GM12878 (cell line): ENCODE measurements at places on chromosomes 2 and 18. TPM values are rescaled to one million over a fixed set of nuclear protein-coding genes. Genes with fewer than 3 reads are reported as not detected.

DNA sequence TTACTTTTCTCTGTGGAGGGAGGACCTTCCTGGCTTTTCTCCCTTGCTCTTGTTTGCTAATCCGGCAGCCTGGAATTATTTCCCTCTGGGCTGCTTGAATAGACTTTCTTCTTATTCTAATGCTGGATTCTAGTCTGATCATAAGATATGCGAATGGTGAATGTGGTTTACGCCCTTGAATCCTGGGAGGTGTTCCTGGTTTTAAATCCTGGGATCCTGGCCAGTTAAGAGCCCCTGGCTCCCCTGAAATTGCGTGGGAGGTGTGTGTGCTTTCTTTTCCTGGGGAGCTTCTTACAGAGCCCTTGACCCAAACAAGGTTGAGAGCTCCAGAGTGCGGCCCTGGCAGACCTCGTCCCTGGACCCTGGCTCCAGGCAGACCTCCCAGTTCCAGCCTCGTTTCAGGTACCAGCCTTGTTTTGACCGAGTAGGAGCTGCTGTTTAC, 2.8 kb downstream of the SH3BP4 start:
- DNase-seq, result no peak

DNA sequence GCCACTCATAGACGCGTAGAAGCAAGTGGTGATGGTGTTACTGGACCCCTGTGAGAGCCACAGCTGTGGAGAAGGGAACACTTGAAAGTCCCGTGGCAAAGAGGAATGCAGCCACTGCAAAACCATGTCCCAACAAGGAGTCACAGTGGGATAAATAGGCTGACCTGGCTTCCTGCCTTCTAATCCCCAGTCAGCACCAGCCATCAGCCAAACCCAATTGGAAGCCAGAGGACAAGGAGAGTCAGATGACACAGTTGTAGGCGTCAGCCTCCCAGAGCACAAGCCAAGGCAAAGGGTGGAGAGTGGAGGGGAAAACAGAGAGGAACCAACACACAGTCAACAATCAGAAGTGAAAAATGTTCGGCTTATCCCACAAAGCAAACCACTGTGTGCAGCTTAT, 5.5 kb upstream of the CYBRD1 start:
- DNase-seq, result no peak

- no peak for DNase-seq
Observed at GRCh38 chr18:32698153-32698552, 74.7 kb downstream of the KLHL14 start.

- DNase-seq, result no peak
Observed at GRCh38 chr18:23234619-23235018, 99.3 kb downstream of the CABLES1 start.

DNA sequence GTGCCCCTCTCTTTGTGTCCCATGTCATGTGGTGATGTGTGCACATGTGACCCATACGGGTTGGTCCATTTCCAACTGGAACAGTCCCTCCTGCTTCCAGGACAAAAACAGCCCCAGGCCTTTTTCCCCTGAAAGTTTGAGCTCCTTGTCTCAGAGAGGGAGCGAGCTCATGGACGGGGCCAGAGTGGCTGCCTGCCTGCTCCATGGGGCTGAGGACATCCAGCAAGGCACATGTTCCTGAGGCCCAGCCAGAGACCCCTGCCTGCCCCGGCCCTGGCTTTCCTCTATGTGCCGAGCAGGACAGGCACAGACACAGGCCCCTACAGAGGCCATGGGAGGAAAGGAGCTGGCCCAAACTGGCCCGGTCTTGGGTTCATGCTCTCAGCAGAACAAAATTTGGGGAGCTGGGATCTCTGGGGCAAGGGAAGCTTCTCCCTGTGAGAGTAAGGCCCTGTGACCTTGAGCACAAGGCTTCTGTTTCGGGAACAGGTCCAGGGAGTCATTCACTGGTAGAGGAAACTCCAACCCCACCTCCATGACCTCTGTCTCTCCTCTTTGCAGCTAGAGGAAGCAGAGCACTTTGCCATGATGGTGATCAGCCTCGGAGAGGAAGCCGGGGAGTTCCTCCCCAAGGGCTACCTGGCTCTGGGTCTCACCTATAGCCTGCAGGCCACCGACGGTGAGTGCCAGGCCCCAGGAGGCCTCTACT, 105.8 kb upstream of the MCFD2 start:
- DNase-seq, result no peak

DNA sequence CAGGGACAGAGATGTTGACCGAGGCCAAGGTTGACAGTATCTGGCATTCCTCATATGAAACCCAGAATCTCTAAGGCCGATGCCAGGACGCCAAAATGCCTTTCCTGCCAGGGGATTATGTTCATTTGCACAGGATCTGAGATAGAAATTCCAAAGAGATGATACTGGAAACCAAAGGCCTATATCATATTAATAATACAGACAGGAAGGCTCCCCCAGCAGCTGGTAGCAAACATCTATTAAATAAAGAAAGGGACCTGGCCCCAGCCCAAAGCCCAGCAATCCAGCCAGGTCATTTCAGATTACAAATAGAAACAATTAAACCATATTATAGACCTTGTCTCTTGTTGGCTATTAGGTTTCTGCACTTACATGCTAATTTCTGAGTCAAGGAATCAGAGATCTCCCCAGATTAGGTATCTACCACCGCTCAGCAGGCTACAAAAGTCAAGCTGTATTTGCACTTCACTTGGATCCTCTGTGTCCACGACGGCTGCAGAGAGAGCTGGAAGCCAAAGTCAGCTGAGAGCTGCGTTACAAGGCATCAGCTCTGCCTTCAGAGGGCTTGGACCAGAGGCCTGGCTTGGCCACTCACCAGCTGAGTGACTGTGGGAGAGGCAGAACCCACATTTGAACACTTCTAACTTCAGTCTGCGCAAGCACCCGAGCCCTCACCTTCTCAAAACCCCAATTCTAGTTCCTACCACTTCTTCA, 269.3 kb upstream of the SIX2 start:
- no peak for DNase-seq

DNA sequence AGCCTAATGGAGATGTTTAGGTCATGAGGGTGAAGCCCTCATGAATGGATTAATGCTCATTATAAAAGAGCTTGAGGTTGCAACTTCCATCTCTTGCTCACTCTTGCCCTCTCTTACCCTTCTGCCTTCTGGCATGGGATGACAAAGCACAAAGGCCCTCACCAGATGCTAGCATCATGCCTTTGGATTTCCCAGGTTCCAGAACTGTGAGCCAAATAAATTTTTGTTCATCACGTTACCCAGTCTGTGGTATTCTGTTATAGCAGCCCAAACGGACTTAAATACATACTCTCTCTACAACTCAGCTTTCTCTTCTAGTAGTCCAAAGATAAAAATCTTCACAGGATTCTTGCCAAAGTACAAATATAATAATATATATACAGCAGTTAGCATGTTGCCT, 75.8 kb downstream of the LNPK start:
- DNase-seq, result no peak

- no peak for DNase-seq
Observed at GRCh38 chr2:108593547-108594098, 59.4 kb downstream of the LIMS1 start.

DNA sequence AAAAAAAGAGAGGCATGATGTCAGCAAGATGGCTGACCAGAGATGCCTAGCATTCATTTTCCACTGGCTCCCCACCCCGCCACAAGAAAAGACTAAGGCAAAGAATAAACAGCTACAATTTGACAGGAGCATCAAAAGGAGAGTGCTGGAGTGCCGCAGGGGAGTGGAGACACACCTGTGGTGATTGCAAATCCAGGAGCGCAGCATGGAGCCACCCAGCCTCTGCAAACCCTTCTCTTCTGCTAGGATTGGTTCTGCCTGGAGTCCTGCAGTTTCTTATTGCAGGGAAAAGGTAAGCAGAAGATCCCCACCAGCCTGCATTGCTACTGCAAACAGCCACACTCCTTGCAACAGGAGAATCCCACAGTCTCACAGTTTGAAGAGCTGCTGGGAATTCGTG, 26.1 kb downstream of the BOLL start:
- no peak for DNase-seq

- no peak for DNase-seq
Observed at GRCh38 chr2:75274936-75275335, 75.6 kb upstream of the TACR1 start.

The BMP10 gene
- not detected in 2 replicates for polyA plus RNA-seq

The CASP8 gene
- polyA plus RNA-seq, result 32.1 and 42.4 TPM in 2 replicates

The POTEJ gene
- not detected in 2 replicates for polyA plus RNA-seq

The CCDC178 gene
- 0.15 TPM in 1 of 2 replicates, not detected in the other for polyA plus RNA-seq

The POTEF gene
- not detected in 2 replicates for polyA plus RNA-seq

The KCNG2 gene
- 0.16 TPM in 1 of 2 replicates, not detected in the other for polyA plus RNA-seq

The KYNU gene
- 31.2 and 33.8 TPM in 2 replicates for polyA plus RNA-seq

The SP140L gene
- 12.4 and 12.9 TPM in 2 replicates for polyA plus RNA-seq

The ATP6V1B1 gene
- not detected in 2 replicates for polyA plus RNA-seq

The GLS gene
- 39.4 and 48.8 TPM in 2 replicates for polyA plus RNA-seq

The SLC11A1 gene
- polyA plus RNA-seq, result 0.15 and 0.19 TPM in 2 replicates
